ENCODE measurements at places on chromosomes 6 and 20.

GRCh38 chr6:3013486-3013885 is 13.8 kb downstream of the NQO2 start:
- DNase-seq: no peak

- DNase-seq: no peak
Measured at GRCh38 chr20:7843613-7844012, 96.6 kb downstream of the HAO1 start.

GRCh38 chr6:20447581-20448132 is 46.0 kb downstream of the E2F3 start:
- DNase-seq: no peak

DNA sequence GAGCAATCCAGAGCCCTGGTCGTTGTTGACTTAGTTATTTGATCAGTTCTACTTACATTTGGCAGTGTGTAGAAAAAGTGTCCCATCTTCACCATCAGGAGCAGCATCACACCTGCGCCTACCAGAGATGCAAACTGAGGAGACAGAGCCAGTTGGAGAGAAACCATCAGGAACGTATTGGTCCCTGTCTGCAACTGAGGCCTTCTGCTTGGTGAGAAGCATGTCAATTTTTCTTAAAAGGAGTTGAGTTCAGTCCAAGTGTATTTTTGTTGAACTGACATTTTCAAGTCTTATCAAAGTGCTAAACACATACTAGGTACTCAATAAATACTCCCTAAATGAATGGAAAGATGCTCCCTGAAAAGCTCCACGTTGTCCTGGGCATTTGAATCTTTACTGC is 47.9 kb upstream of the SRPK1 start:
- DNase-seq: no peak

DNA sequence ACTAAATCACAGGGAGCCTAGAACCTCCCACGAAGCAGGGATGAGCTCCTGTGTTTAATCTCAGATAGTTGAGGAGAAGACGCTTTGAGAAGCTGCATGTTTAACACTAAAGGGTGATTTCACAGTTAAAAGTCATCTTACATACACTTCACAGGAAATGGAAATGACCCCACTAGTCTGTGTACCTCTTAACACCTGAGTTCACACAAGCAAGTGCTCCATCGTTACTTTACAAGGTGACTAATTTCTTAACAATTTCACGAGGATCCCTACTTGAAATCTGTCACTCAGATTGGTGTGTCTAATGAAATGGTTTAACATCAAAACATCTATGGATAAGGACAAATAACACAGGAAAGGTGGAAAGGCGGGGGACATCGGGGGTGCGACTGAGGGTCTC is 93.8 kb upstream of the RPS6KA2 start:
- no peak for DNase-seq

- no peak for DNase-seq
Measured at GRCh38 chr6:43934803-43935602, 165.0 kb downstream of the VEGFA start.

- DNase-seq: no peak
Measured at GRCh38 chr20:59185809-59186208, 22.2 kb downstream of the ZNF831 start.

DNA sequence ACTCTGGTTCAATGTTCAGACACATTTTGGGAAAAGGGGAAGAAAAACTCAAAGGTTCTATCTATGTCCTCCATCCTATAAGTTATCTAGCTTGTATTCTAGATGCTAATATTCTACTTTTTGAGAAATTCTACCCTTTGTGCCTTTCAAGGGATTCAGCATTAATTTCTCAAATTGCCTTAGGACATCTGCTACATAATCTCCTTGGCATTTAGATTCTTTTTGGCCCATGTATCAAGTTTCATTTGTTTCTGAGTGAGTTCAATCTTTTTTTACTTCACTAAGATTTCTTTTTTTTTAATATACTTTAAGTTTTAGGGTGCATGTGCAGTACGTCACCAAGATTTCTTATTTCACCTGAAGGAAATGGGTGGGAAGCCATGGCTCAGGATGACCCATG is 232.7 kb upstream of the TENT5A start:
- no peak for DNase-seq

DNA sequence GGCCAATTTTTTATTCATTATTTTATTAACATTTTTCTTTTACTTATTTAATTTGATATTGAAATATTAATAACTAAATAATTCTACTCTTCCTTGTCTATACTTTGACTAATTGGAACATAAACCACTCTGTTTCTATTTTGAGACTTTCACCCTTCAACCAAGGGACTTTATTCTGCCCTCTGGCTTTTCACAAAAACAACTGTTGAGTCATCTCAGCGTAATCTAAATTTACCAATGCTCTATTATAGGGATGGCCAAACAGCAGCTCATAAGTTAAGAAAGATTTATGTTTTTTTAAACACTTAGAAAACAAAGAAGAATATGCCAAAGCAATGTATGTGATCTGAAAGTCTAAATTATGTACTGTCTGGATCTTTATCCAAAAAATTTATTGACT is 46.7 kb downstream of the DOP1A start:
- no peak for DNase-seq

DNA sequence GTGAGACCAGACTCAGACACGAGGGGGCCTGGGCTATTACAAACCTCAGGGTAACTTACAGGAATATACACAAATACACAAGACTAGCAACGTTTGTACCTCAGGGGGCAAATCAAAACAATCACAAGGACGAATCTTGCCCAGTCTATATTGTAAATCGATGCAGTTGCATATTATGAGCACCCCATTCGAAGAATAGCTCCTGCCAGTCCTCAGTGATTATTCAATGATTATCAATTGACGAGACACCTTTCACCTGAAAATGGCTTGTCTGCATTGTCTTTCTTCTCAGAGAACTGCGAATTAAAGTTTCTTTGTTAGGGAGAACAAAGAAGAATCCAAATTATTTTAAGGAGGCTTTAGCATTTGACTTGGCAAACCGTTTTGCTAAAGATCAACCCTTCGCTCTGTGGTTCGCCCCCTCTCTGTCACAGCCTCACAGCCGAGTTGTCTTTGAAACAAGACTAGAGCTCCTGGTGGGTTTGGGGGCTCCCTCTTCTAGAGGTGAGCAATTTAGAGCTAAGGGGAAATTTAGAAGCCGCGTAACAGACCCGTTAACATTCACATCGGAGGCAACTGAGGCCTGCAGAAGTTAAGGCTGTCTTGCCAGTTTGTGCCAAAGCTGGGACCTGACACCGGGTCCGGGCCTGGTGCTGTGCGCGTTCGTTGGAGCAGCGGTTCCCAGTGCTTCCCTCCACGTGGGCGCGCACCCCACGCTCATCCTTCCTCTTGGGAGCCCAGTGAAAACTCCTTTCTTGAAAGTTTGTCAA is 24.9 kb upstream of the MAP3K7 start:
- no peak for DNase-seq

DNA sequence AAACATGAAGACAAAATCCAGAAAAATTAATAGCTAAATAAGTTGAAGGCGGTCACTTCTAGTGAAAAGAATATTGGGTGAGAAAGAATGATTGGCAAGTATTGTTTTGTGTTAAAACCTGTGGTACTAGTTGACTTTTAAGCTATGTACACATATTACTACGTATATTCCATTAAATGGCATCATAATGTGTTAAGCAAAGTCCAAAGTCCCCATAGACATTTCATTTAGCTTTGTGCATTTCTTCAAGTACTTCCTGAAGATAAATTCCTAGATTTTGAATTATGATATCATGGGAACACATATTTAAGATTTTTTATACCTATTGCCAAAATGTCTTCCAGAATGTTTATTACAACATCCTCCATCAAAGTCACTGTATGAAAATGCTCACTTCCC is 272.7 kb upstream of the IRAK1BP1 start:
- no peak for DNase-seq

GRCh38 chr20:53980031-53980465 is 90.3 kb downstream of the BCAS1 start:
- DNase-seq: no peak

- DNase-seq: no peak
Measured at GRCh38 chr6:100472674-100473073, 8.0 kb upstream of the SIM1 start.

- peak; percentile 91 for DNase-seq
Measured at GRCh38 chr6:3750317-3751076, 1.0 kb downstream of the PXDC1 start.

DNA sequence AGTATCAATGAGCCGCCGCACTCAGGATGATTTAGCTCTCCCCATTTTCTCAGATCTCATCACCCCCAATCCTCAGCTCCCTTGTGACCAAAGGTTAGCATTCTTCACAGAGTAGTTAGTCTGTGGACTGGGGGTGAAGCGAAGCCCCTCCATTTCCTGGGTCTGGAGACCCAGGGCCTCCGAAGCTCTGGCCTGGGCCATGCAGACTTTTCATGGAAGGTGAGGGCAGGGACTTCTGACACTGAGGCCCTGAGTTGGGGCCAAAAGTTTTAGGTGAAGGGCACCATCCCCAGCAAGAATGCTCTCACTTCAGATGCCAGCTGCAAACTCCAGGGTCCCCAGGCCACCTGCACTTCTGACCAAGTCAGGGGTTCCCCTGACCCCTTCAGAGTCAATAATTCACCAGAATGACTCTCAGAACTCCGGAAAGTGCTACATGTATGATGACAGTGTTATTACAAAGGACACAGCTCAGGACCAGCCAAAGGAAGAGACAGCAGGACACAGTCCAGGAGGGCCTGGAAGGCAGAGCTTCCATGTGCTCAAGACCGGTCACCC is 65.7 kb upstream of the DUSP22 start:
- no peak for DNase-seq

DNA sequence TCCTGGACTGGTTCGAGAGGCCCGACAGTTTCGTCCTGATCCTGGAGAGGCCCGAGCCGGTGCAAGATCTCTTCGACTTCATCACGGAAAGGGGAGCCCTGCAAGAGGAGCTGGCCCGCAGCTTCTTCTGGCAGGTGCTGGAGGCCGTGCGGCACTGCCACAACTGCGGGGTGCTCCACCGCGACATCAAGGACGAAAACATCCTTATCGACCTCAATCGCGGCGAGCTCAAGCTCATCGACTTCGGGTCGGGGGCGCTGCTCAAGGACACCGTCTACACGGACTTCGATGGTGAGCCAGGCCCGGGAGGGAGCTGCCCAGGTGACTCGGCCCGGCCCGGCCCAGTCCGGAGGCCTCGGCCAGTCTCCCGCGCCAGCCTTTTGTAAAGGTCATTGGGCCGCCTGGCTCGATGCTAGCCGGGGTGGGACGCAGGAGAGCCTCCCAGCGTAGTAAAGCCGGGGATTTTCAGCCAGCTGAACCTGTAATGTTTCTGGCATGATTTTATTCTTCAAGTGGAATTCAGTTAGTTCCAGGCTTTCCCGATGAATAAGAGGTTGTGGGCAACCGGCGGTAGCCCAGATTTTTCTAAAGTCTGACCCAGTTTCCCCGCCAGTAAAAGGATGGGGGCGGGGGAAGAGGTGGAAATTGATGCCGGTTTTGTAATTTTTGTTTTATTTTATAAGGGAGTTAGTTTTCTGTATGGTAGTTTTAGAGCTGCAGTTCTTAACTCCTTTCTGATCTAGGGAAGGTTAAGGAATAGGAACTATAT is 1.4 kb downstream of the PIM1 start:
- peak; percentile 52 for DNase-seq

- DNase-seq: peak; percentile 45
Measured at GRCh38 chr6:21595285-21596144, 2.0 kb downstream of the SOX4 start.

- DNase-seq: no peak
Measured at GRCh38 chr6:139659196-139659595, 284.7 kb upstream of the CITED2 start.

- no peak for DNase-seq
Measured at GRCh38 chr6:119791736-119792135, 442.2 kb upstream of the MAN1A1 start.

DNA sequence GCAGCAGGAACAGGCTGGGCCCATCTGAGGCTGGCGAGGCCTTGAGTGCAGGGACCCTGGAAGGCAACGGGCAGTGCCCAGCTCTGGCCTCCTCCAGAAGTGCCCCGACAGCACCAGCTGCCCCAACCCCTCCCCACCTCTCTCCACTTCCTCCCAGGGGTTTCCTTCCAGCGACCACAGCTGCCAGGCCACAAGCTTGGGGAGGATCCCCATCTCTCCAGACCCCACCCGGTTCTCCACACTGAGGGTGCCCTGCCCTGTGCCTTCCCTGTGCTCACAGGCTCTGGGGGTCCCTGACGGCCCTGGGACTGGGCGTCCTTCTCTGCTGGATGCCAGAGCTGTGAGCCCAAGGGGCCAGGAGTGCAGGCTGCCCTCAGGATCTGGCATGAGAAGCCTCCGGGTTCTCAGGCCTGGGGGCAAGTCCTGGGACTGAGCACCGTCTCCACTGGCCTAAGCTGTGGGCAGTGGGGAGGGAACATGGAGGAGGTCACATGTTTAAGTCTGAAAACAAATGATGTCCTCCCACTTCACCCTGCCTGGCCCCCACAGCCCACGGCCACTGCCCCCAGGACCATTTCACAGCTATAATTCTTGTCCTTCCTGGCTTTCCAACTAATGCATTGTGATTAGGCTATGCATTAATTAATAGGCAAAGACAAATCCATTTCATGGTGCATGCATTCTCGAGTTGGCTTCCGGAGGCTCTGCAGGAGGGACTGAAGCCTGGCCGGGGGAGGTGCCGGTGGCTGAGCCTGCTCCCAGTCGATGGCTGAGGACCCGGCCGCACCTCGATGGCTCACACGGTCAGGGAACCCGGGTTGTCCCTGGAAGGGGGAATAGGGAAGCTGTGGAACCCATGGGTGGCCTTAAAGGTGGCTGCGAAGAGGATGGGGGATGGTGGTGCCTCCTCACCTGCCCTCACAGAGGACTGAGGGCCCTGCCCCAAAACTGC is 24.4 kb downstream of the BHLHE23 start:
- no peak for DNase-seq

- no peak for DNase-seq
Measured at GRCh38 chr6:54586251-54586650, 260.3 kb upstream of the FAM83B start.

DNA sequence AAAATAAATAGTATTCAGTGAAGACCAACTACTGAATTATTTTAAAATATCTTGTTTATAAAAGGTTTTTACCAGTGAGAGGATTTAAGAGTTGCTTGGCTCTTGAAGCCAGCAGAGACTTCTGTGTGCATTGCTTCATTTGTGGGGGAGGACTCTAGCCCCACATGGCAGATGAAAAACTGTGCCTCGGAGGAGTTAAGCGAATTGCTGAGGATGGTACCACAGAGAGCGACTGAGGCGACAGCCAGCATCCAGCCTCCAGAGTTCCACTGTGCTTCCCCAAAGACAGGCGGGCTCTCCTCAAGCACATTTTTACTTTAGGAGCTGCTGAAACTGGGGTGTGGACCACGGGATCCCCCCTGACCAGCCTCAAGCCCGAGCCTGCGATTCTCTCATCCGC is 80.7 kb downstream of the THBS2 start:
- DNase-seq: no peak

DNA sequence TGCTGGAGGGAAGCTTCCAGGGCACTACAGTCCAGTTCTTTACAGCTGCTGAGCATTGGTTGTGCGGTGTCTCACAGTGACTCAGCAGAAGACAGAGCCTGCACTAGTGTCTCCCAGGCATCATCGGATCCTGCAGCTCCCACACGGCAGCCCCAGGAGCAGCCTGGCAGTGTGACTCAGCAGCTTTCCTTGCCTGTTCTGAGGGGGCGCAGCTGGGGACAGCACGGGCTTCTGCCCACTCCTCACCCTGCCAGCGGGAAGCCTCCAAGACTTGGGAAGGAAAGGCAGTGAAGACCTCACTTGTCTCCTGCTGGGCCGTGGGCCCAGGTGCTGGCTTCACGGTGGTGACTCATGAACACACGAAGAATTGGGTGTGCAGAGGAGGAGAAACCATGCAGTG is 165.4 kb downstream of the SYNDIG1 start:
- DNase-seq: peak; percentile 80

Data from testis (tissue), 5 donors.